NAMALWA (cell line): ENCODE measurements at places on chromosomes 7 and 10.

- no peak for DNase-seq
Observed at GRCh38 chr10:72890086-72890485, 3.5 kb upstream of the OIT3 start.

- no peak for DNase-seq
Observed at GRCh38 chr10:126147866-126148587, 240.2 kb downstream of the ADAM12 start.

GRCh38 chr10:57145548-57145947 is 784.5 kb upstream of the ZWINT start:
- DNase-seq, result no peak

DNA sequence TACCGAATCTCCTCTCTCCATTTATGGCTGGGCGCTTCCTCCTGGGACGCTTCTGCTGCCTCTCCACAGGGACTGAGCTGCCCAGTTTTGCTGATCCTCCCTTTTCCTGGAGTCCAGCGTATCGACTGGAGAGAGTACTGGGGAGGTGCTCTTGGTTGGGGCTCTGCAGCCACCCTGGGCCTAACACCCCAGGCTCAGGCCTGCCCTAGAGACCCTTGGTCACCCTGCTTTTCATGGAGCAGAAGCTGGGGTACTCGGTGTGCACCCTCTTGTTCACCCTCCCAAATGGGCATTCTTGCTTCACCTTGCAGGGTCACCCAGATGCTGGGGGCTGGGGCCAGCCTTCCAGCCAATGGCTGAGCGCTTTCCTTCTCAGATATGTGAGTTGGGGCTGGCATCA is 88.8 kb upstream of the RET start:
- no peak for DNase-seq

GRCh38 chr7:151194188-151194587 is 7.1 kb upstream of the ASB10 start:
- no peak for DNase-seq

DNA sequence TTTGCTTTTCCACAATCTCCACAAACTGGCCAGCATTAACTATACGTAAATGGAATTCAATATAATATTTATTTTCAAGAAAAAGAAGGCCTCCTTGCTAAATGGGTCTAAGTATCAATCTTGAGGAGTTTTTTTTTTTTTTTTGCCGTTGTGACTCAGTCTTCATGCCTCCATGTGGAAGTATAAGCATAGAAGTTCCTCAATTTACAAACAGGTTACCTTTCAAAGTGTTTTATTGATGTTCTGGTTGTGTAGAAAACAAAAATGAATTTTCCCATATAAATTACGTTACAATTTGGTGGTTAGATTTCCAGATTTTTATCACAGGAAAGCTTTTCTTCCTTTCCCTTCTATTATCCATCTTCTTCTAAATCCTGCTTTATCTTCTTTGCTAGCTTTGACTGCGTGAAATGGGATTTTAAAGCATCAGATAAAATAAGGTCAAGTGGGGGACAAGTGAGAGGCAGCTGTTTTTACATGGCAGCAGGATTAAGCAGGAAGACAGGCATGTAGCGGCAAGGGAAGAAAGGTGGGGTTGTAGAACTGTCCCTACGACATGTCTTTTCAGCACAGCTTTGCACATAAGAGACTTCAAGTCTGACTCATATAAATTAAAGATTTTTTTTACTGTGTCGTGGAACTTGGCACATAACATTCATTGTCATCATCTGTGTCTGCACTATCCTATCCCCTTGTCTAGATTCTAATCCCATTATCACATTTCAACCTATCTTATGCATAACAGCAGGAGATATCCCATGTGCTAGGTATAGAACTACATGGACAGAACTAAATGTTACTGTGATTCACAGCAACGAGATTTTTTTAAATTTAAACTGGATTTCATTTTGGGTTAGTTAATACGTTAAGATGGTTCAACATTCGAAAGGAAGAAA is 135.3 kb upstream of the FAM3C start:
- DNase-seq, result no peak

- DNase-seq, result no peak
Observed at GRCh38 chr7:114264023-114264422, 150.6 kb upstream of the FOXP2 start.

GRCh38 chr10:86164174-86164774 is 202.3 kb downstream of the GRID1 start:
- no peak for DNase-seq

GRCh38 chr7:24578052-24578451 is 4.8 kb downstream of the PALS2 start:
- no peak for DNase-seq

- DNase-seq, result no peak
Observed at GRCh38 chr10:121680879-121681655, 82.8 kb upstream of the FGFR2 start.

- no peak for DNase-seq
Observed at GRCh38 chr7:155860461-155860839, 48.2 kb upstream of the SHH start.

- DNase-seq, result no peak
Observed at GRCh38 chr7:45460379-45460778, 113.8 kb upstream of the ADCY1 start.

DNA sequence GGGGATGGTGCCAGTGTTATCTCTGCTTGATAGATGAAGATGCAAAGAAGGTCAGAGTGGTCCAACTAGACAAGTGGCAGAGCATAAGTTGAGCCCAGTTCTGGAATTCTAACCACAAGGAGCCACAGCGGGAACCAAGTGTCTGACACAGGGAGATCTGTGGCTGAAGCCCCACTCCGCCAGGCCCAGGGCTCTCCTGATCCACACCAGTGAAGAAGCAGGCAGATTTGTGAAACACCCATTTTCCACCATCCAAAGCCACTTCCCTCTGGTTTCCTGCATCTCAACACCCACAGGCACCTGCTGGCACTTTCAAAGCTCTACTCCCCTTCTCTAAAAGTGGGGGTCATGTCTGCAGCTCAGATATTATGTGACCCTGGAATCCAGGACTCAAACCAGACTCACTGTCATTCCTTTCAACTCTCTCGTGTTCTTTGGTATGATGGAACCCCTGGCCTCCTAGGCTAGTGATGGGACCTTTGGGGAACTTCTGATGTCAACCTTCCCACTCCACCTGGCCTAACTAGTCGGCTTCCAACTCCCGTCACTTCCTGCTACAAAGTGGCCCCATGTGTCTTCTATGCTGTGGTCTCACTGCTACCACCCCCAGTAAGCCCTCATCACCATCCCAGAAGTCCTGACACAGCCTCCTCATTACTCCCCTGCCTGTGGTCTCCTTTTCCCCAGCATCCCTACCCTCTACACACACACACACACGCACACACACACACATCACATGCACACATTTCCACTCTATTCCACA is 177.6 kb downstream of the GRID1 start:
- no peak for DNase-seq

- DNase-seq, result no peak
Observed at GRCh38 chr7:41425926-41426325, 277.0 kb downstream of the INHBA start.

DNA sequence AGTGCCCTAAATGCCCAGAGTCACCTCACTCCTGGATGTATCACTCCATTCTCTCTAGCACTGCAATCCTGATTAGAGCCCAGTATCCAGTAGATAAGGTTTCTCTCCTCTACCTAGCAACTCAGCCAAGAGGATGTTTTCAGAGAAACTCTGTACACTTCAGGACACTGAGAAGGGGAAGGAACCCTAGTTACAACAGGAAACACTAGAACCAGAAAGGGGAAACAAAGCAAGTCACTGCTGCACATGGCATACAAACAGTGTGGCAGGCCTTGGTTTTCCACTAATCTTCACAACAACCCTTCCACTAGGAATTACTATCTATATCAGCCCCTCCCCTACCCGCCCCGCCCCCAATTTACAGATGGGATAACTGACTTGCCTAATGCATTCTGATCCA is 1.6 kb downstream of the FAM204A start:
- DNase-seq, result peak; percentile 44

- DNase-seq, result no peak
Observed at GRCh38 chr10:48495282-48496045, 109.4 kb downstream of the ARHGAP22 start.

DNA sequence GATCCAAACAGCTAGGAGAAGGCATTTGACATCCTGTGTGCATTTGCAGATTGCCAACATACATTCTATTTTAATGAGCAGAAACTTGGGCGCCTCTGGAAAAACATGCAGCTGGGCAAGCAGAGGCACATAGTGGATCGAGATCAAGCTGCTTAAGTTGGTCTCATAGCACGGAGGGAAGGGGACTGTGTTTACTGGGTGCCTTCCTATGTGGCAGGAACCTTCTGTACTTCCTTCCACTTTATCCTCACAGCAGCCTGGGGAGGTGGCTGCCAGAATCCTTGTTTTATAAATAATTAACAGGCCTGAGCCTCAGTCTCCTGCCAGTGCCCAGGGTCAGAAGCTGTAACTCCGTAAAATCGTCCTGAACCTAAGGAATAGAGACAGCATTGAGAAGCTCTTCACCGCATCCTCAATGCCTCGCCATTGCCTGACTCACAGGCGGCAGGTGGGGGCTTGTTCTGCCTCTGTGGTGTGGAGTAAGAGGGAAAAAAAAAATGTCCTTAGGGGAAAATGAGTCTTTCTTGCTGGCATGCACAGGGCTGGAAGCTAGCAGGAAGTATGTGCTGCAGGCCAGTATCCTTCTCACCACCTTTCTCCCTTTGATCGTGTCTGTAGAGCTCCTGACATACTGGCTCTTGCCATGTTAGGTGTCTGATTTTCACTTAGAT is 6.2 kb downstream of the VWA2 start:
- no peak for DNase-seq

GRCh38 chr7:50696810-50697582 is 85.7 kb downstream of the GRB10 start:
- peak; percentile 44 for DNase-seq

GRCh38 chr7:16455591-16455990 is 9.9 kb downstream of the SOSTDC1 start:
- no peak for DNase-seq

DNA sequence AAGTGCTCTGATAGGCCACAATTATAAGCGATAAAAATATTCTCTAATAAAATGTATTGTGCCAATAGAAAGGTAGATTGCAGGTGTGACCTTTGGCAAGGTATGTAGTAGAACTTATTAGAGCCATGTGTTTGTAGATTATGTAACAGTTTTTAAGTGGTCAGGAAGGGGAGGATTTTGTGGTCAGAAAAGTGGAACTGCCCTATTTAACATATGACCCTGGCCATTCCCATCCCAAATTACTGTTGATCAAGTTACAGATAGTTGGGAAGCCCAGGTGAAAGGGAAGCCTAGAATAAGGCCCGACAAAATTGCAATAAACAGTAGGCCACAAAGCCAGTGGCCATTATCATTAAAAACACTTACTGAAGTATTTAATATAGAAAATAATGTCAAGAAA is 89.2 kb downstream of the SPAG6 start:
- DNase-seq, result no peak

- DNase-seq, result no peak
Observed at GRCh38 chr10:79047584-79047874, 21.2 kb upstream of the ZMIZ1 start.

GRCh38 chr10:21702633-21703111 is 168.6 kb downstream of the MLLT10 start:
- peak; percentile 14 for DNase-seq

- no peak for DNase-seq
Observed at GRCh38 chr10:105104297-105104696, 463.2 kb downstream of the SORCS3 start.

GRCh38 chr7:40509287-40509996 is 374.6 kb downstream of the SUGCT start:
- no peak for DNase-seq
